ENCODE measurements at places on chromosomes 12 and 14.

GRCh38 chr12:84435682-84436081 lies 476.9 kb downstream of the SLC6A15 start:
- no peak for DNase-seq

GRCh38 chr14:55654243-55654642 lies 74.2 kb downstream of the KTN1 start:
- no peak for DNase-seq

GRCh38 chr14:93322929-93323599 lies 9.8 kb downstream of the BTBD7 start:
- DNase-seq: no peak

GRCh38 chr12:108236366-108236765 lies 102.7 kb downstream of the CMKLR1 start:
- DNase-seq: no peak

- no peak for DNase-seq
Observed at GRCh38 chr14:92486881-92487280, 26.7 kb upstream of the RIN3 start.

- DNase-seq: no peak
Observed at GRCh38 chr12:106945261-106945851, 10.4 kb upstream of the TMEM263 start.

Measured in stimulated activated CD4-positive, alpha-beta T cell treated with anti-CD3 and anti-CD28 coated beads, Interleukin-1b, Interleukin-23, amount 100 ng/mL, for 1 hour (primary cell).